ENCODE measurements at places on chromosomes 3 and 15.

- DNase-seq, result no peak
Observed at GRCh38 chr3:4551794-4552442, 58.8 kb downstream of the ITPR1 start.

DNA sequence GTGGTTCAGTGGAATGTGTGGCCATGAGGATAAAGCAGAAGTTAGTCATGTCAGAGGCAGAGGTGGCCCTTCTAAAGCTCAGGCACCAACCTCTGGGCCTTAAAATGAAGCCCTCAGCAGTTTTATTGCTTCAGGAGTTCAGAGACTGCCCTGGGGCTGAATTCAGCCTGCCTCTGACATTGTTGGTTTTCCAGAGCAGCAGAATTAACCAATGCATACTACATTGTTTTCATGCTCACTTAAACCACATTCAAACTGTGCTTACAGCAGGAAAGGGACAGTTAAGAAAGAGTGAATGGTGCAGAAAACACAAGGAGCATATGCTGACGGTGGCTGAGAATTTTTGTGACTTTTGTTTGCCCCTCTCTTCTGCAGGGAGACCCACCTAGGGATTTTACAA lies 320.2 kb downstream of the CHST2 start:
- no peak for DNase-seq

DNA sequence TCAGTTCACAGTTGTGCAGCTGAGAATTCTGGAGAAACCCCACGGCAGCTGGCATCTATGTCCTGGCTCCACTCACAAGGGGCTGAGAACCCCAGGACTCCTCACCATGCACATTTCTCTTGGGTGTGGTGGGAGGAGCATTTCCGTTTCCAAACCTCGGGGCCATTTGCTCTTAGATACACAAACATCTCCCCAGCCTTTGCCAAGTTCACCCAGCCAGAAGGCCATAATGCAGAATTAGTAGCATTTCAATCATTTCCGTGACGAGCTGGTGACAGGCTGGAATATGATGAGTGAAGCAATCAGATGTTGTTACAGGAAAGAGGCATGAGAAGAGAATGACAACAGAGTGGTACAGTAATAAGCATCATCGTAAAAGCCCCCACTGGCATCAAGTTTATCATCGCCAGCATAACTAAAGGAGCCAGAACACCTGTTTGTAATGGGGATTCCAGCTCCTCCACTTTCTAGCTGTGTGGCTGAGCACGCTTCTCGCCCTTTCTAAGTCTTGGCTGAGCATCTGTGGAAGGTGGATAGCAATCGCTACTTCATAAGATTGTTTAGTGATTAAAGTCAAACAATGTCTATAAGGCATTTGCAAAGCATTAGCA lies 82.0 kb downstream of the LIPC start:
- no peak for DNase-seq

DNA sequence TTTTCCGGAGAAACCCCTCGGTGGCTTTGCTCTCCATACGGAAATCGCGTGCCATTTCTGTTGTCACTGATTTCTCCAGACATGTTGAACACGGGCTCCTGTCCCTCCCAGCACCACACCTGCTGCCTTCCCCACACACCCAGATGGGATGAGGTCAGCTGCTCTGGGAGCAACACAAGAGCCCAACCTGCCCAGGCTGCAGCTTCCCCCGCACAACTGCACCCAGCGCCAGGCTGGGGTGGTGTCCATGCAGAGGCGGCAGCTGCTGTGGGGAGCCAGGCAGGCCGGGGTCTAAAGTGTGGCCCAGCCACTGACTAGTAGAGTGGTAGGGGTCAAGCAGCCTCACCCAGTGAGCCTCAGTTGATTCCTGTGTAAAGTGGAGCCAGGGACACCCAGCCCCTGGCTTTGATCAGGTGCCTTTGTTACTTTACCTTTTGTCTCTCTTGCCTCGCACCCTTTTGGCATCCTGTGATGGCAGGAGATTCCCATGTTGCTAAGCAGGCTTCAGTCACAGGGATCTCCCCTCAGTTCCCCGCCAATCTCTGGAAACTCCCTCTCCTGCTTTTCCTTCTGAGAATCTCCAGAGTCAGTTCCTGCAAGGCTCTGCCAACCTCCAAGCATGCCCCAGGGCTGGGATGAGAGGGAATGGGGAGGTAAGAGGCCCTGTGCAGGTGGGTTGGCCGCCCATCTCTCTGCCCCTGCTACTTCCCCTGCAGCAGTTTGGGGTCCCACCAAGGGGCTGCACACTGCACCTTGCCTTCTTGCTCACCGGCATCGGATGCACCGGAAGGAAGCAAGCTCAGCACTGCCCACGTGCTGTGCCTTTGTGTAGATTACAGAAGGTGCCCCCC lies 91.8 kb upstream of the ALDH1A3 start:
- DNase-seq, result peak; percentile 33

- DNase-seq, result no peak
Observed at GRCh38 chr3:127628788-127629466, at the start of gene PODXL2. TSS of gene PODXL2 (plus strand) at chr3:127629185. CDS start at chr3:127629220, 35 bp downstream.

DNA sequence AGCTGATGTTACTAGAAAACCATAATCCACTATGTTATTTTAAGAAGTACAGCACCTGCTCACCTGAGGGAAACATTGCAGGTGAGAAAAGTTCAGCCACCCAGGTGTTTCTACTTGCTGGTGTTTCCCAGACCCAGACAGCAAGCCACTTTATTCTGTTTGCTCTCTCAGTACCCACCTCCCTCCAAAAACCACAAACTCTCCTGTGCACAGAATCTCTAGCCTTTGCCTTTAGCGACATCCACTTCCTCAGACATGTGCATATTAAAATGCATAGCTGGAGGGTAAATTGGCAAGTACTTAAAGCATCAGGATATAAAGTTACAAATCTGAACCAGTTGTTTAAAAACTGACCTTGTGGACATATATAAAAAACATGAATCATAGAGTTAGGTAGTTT lies 36.7 kb downstream of the VGLL3 start:
- no peak for DNase-seq

- no peak for DNase-seq
Observed at GRCh38 chr3:47578691-47579632, at the start of gene CSPG5. TSS of gene CSPG5 (minus strand) at chr3:47578865. CDS start at chr3:47578693, 172 bp downstream.

GRCh38 chr15:28904541-28905315 lies 19.0 kb downstream of the APBA2 start:
- DNase-seq, result no peak

- no peak for DNase-seq
Observed at GRCh38 chr3:118531816-118532215, 502.8 kb downstream of the IGSF11 start.

DNA sequence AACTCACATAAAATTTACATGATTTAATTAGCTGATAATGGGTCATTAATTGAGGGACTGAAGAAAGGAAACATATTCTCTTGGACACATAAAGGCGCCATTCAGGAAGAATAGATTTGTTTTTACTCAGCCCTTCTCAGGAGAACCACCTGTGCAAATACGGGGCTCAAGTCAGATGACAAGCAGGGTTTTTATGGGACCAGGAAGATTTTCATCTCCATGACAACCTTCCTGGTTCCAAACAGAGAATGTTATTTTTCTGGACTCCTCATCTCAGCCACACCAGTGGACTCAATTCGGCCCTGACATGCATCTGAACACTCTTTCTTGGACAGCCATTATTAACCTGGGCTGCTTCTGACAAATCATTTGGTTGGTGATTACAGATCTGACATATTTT lies 120.5 kb downstream of the PDZRN3 start:
- DNase-seq, result no peak

GRCh38 chr15:68281008-68281407 lies 3.5 kb downstream of the FEM1B start:
- no peak for DNase-seq

GRCh38 chr15:45714590-45715488 lies 80.0 kb downstream of the SQOR start:
- peak; percentile 53 for DNase-seq

DNA sequence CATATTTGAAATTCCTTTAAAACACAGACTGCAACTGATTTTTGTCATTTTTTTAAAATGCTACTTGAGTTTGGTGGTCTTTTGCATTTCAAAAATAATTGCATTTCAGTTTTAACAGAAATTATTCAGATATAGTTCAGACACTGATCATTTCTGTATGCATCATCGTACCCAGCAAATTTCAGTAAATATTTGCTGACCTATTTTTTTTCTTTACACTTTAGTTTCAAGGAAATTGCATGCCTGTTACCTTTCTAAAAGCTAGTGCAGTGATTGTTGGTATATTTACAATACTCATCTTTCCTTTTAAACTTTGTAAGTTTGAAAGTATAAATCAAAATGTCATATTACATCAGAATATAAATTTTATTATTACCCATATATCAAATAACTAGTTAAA lies 32.4 kb downstream of the ALCAM start:
- no peak for DNase-seq

DNA sequence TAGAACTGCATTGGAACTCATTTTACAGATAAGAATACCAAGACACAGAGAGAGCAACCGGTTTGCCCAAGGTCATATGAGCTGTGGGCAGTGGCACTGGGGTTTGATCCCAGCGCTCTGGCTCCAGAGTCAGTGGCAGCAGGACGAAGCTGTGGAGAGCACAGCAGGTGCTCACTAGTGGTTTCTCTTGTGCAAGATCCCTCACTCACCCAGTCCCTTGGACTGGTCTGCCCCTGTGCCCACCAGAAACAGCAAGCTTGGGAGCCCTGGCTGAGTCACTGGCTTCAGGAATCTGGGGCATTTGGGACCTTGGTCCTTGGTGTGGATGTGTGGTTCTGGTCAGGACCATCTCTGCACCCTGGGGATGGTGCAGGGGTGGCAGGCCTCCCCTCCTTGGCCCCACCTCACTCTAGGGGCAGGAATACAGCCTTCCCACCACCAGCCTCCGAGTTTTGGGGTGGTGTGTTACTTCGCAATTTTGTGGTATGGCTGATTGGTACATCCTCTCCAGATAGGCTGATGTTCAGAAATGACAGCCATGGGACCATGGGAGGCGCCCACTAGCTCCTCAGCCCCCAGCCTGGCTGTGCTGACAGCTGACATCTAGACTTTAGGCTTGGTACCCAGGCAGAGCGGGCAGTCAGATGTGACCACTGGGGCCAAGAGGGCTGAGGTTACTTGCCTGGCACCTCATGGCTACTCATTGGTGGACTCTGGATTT lies 104.6 kb downstream of the LSM3 start:
- DNase-seq, result no peak

- DNase-seq, result no peak
Observed at GRCh38 chr3:188553569-188553968, 399.6 kb downstream of the LPP start.

DNA sequence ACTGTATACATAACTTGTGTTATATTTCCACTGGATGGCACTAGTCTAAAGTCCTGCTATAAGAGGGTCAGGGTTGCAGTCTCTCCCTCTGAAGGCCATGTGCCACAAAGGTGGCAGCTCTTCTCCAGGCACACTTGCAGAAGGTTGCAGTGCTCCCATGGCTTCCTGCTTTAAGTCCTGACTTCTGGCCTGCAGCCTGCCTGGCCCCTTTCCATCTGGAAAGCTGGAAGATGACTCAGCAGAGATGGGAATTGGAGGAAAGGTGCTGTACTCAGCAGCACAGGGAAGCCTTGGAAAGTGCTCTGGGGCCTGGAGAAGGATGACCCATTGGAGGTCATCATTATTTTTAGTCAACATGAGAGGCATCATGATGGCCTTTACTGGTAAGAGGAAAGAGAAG lies 40.9 kb upstream of the MRPL3 start:
- DNase-seq, result no peak

- no peak for DNase-seq
Observed at GRCh38 chr15:80090879-80091503, 31.5 kb downstream of the ZFAND6 start.

GRCh38 chr3:20739814-20740213 lies 553.8 kb upstream of the SGO1 start:
- no peak for DNase-seq

DNA sequence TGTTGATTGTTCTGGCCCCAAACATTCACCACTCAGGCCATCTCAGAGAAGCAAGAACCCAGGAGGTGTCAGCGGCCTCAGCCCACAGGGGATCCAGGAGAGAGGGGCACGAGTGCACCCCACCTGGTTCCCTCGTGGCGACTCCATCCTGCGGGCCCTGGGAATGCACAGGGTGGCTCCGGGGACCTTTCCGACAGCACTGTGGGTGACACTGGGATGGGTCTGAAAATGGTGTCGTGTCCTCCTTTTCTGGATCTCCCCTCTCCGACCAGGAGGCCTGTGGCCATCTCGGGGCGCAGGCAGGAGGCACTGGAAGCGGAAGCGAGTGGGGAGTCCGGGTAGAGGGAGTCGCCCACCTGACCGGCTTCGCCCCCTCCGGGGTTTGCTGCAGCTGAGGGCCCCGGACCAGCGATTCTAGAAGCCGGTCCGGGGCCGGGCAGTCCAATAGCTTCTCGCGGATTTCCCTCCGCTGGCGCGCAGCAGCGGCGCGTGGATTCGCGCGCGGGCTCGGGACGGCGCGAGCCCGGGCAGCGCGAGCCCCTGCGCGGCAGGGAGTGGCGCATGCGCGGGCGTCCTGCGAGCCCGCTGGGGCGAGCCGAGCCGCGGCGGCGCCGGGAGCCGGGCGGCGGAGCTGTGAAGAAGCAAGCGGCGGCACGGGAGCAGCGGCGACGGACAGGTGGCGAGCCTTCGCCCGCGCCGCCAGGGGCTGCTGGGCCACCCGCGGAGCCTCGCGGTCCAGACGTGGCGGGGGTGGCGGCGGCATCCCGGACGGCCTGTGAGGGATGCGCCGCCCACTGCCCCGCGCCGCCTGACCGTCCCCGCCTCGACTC lies at the start of gene DOCK3:
Gene DOCK3, plus strand, starts transcription at position 579 of the 830 bp plus-strand sequence. CDS start 337 bp downstream, outside the sequence.
- DNase-seq, result peak; percentile 47

DNA sequence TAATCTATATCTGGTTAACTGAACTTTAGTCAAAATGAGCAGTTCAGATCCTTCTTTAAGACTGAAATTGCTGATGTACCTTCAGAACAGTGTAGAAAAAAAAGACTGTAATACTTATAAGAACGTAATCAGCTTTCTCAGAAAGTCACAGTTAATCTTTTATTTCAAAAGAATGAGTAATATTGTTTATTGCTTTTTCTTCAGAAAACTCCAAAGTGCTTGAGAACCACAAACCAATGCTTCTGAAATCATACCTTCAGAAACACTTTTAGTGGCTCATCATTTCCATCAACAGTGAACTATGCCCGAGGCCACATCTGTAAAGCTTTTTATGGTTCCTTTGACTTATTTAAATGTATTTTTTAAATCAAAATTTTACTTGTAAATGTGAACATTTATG lies 33.3 kb upstream of the CLASP2 start:
- DNase-seq, result no peak

DNA sequence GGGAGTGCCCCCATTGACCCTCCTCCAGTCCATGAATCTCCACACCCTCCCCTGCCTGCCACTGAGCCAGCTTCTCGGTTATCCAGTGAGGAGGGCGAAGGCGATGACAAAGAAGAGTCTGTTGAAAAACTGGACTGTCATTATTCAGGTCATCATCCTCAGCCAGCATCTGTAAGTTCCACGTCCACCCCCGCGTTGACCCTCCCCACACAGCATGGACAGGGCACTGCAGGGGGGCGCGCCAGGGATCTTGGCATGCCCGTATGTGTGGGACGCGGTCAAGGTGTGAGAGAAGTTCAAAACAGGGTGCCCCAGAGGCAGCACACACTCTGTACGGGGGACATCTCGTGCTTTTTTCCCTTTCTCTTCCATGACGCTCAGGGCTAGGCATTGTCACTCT lies 33.1 kb downstream of the PSMD6 start:
- DNase-seq, result no peak
